Fibroblast of skin of right biceps (primary cell): ENCODE measurements at places on chromosomes 16 and 17.

- DNase-seq = peak; percentile 83
Observed at GRCh38 chr16:48597563-48598387, 12.2 kb downstream of the N4BP1 start.

GRCh38 chr16:8899709-8900317, 17.7 kb downstream of the LITAFD start:
- DNase-seq = no peak

DNA sequence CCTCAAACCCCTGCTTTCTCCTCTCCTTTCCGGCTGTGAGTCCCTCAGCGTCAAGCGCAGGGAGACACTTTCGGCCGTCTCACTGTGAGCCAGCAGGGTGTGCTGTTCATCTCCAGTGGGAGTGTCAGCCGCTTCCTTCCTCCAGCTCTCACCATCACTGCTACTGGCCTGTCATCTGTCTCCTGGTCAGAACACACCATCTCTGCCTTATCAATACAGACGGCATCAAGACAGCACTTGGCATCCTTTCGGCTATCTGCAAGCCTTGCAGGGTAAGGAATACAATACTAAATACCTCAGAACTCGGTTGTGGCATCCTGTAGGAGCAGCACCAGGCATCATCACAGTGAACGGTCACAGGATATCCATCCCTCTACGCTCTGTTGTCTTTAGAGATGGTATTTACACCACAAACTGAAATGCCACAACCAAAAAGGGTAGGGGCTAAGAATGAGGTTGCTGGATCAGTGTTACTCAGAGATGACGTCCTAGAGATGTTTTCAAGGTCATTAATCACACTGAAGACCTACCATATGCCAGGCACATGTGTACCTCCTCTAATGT, 20.7 kb upstream of the CMTM4 start:
- DNase-seq = peak; percentile 72

DNA sequence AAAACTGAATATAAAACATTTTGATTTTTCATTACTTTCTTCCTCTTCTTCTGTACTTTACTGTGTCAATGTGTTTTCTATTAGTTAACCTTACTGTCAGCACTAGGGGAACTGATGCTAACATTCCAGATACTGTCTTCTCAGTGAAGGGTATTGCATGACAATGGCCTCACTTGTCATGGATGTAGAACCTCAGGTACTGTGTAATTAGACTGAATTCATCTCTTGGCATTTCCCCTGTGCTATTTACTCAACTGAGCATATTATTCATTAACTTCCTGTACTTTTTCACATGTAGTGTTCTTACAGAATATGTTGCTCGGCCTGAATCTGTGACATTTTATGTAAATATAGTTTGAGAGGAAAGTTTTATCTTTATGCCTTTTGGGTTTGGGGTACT, 237.0 kb downstream of the CA10 start:
- no peak for DNase-seq

DNA sequence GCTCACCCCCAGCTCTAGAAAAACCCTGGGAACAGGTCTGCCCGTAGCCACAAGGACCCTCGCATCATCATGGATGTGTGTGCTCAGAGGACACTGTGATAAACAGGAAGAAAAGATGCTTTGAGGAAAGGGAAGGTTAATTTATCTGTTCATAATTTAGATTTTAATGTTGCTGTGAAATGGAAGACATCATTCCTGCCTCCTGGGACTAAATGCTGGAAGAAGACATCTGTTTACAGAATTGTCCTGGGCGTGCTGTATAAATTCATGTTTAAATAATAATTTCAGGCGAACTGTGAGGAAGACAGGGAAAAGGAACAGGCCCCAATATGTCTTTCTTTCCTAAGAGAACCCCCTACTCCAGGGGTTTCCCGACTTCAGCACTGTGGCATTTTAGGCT, 112.6 kb downstream of the SHISA6 start:
- DNase-seq = no peak

DNA sequence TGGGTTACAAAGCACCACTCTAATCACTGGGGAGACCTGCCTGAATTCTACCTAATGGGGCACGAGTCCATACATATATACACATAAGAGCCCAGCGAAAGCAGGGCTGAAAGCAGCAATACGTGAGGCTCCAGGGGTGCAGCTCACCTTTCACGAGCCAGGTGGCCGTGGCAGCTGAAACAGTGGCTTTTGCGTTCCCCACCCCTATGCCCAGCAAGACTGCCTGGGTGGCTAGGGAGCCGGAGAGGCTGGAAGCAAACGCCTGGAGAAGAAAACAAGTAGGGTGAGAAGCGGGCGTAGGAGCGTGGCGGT, 618 bp downstream of the RUSF1 start:
- no peak for DNase-seq

- DNase-seq = no peak
Observed at GRCh38 chr16:47060596-47060995, 83.1 kb downstream of the NETO2 start.

DNA sequence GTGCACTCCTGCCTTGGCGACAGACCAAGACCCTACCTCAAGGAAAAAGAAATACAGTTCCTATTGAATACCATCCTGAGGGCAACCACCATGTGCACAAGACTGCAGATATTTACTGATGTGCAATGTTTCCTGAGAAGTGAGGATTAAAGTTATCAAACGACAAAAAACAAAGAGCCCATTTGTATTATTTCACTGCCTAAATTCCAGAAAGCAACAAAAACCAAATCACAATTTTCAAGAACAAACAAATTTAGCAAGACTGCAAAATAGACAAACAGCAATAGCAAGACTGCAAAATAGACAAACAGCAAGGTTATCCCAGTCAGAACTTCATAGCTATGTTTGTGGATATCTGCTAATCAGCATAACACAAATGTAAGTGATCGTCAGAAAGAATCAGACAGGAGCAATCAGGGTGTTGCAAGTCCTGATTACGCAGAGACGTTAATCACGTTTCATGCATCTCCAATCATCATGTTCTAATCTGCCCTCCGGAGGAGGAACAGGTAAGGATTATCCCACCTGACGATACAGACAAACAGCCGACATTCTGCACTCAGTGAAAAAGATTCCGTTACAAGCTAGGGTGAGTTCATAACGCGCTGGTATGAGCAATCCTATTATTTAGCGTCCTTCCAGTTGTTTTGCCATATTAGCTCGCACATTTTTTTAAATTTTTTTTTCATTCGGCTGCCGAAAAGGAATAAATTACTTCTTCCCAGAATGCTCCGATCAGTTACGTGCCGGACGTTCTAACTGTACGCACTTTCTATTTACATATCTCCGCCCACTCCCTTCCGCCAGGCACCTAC, 2.9 kb downstream of the TMEM107 start:
- DNase-seq = peak; percentile 99

- DNase-seq = peak; percentile 99
Observed at GRCh38 chr17:62819511-62820221, 11.6 kb upstream of the MARCHF10 start.
